NCI-H1930 (cell line): ENCODE measurements at places on chromosomes 2 and 18.

GRCh38 chr2:160315337-160315736 is 115.3 kb upstream of the ITGB6 start:
- no peak for DNase-seq

GRCh38 chr2:63842149-63843061 is 709 bp downstream of the UGP2 start:
- DNase-seq, result no peak

DNA sequence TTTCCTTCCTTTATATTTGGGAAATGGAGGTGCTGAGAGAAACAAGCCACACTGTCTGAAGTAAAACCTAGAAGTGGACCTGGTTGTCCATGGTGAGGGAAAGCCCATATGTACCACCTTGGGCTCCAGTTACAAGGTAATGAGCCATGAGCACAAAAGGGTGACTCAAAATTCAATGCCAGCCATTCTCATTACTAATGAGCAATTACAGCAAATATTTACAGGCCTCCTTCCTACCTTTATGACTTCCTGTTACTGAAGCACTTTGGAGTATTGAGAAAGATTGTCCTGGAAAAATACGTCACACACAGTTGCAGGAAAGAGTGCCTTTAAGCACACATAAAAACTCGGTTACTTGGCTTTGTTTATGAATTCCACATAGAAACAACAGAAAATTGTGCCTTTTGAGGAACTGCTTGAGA is 9.1 kb downstream of the EPAS1 start:
- peak; percentile 85 for DNase-seq

GRCh38 chr2:212385241-212385640 is 153.4 kb downstream of the ERBB4 start:
- DNase-seq, result no peak

- no peak for DNase-seq
These were observed 57.3 kb upstream of the SLC66A3 start for GRCh38 chr2:11097854-11098387.

DNA sequence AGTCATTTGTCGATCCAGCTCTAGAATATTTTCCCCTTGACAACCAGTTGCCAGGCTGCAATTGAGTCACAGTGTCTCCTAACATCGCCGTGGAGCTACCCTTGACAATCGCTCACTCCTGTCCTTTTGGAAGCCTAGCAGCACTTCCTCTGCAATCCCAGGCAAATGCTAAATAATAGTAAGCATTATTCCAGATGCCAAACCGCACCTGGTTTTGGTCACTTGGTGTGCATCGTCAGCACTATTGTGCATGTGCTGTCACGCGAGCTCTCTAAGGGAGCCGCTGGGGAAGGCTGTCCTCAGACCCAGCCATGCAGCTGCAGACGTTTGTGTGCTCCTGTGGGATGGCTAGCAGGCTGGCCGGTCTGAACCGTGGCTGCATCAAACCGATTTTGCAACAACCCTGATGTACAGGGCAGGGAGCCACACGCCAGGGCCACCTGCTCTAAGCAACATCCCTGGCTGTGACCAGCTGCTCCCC is 549.5 kb upstream of the ID2 start:
- DNase-seq, result no peak

DNA sequence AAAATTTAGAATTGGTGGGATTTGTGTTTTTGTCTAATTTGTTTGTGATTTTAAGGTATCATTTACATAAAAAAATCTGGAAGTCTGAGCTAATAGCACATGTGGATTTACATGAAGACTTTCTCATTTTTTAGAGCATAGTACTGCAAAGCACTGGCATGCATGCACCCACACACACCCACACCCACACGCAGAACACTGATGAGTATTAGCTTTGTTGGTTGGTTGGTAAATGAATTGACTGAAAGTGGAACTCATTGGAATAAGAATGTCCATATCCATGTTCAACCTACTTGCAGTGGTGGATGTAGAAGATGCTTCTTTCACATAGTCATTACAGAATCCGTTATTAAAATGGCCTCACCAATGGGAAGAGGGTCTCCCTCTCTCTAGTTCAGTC is 475.8 kb downstream of the PLCL1 start:
- DNase-seq, result no peak

DNA sequence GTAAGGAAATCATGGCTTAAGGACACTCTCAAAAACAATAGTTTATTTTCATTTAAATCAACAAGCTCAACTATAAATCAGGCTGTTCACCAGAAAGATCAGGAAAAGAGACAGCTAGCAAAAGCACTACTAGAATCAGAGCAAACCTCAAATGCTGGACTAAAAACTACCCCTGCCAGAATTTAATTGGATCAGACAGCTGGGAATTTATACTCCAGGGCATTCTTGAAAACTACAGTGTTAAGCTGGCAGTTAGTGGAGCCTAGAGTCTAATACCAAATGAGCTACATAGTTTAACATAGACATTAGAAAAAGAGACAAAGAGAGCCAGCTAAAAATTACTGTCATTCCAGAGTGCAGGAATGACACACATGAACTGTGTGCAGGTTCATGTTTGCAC is 1016.4 kb upstream of the CRIM1 start:
- DNase-seq, result no peak

GRCh38 chr18:43396266-43396665 is 119.0 kb upstream of the SYT4 start:
- no peak for DNase-seq

GRCh38 chr2:142710336-142710735 is 167.1 kb upstream of the KYNU start:
- DNase-seq, result no peak

- no peak for DNase-seq
These were observed 54.3 kb downstream of the VSNL1 start for GRCh38 chr2:17594533-17595401.

- no peak for DNase-seq
These were observed 35.6 kb downstream of the HDLBP start for GRCh38 chr2:241279828-241280227.

- DNase-seq, result no peak
These were observed 135.0 kb downstream of the IKZF2 start for GRCh38 chr2:213016166-213016983.

GRCh38 chr18:22177327-22177871 is 8.0 kb downstream of the GATA6 start:
- DNase-seq, result no peak

GRCh38 chr2:104340162-104340561 is 513.8 kb upstream of the POU3F3 start:
- DNase-seq, result no peak

- no peak for DNase-seq
These were observed 33.4 kb upstream of the CLASP1 start for GRCh38 chr2:121682396-121683298.

DNA sequence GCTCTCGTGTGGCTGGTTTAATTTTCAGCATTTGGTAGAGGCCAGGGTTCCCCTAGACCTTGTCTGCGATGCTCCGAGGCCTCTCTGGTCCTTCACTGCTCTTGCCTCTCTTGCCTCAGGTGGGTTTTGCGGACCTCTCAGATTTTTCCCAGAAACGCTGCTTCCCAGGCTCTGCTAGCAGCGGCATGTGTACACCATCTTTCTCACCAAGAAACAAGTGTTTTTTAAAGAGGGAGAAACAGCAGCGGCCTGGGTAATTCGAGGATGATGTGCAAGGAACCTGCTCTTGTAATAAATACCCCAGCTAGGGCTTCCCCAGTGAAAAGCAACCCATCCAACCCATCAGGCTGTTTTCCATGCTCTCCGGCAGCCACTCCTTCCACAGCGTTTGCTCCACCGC is 33.5 kb upstream of the COL6A3 start:
- DNase-seq, result no peak

- DNase-seq, result no peak
These were observed 60.6 kb downstream of the ZEB2 start for GRCh38 chr2:144459286-144459685.

DNA sequence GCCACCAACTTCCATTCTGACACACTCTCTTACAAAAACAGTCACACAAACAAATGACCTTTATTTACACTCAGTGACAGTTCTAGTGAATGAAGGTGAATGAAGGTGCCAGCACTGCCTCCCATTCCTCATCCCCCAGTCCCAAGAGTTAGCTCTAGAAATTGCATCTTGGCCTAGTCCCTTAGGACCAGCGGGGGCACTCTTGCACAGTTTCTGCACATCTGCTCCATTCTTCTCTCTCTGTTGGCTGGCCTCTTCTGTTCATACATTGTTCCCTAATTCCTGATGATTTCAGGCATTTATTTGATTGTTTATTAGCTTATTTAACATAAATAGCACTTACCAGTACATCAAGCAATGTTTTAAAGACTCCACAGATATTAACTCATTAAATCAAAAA is 30.9 kb downstream of the GAREM1 start:
- DNase-seq, result peak; percentile 46

GRCh38 chr2:172429301-172429968 is 2.0 kb downstream of the ITGA6 start:
- DNase-seq, result no peak

GRCh38 chr18:11548916-11549551 is 60.4 kb upstream of the SLC35G4 start:
- no peak for DNase-seq

GRCh38 chr2:204177977-204178522 is 241.5 kb downstream of the ICOS start:
- DNase-seq, result peak; percentile 5

DNA sequence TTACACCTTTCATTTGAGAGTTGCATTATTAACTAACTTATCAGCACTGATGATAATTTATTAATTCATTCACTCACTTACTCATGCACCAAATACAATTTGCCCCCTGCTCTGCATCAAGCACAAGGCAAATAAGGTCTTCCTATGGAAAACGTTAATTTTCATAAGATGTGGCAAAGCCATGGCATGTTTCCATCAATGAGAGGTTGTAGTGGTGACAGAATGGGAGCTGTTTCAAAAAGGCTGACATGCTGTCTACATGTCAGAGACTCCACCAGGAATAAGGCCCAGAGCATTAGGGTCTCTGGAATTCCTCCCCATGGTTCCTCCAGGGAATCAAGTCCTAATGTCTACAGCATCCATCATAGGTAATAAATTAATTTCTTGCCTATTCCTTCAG is 978.8 kb downstream of the TMEM182 start:
- no peak for DNase-seq

GRCh38 chr2:111221701-111222100 is 101.0 kb downstream of the BCL2L11 start:
- no peak for DNase-seq

- DNase-seq, result peak; percentile 32
These were observed 260.4 kb downstream of the MEIS1 start for GRCh38 chr2:66695226-66695735.

- no peak for DNase-seq
These were observed 643.6 kb upstream of the FAM98A start for GRCh38 chr2:34242763-34243123.

- no peak for DNase-seq
These were observed 35.4 kb downstream of the TOGARAM2 start for GRCh38 chr2:29016504-29016903.

DNA sequence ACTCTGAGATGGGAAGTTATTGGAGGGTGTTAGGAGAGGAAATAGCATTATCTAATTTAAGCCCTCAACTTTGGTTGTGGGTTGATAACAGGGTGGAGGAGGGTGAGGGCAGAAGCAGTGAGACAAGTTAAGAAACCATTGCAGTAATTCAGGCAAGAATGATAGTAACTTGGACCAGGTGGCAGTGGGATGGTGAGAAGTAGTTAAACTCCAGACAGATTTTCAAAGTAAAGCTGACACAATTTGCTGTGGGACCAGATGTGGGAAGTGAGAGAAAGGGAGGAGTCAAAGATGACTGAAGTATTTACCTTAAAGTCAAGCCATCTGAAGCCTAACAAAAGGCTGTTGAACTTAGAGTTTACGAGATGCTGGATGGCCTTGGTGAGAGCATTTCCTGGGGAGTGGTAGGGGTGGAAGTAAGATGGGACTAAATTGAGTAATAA is 163.2 kb upstream of the KLF7 start:
- no peak for DNase-seq

- no peak for DNase-seq
These were observed 109.5 kb downstream of the RNF144A start for GRCh38 chr2:7026742-7027141.

- DNase-seq, result no peak
These were observed 8.2 kb upstream of the GAREM2 start for GRCh38 chr2:26164641-26165211.

DNA sequence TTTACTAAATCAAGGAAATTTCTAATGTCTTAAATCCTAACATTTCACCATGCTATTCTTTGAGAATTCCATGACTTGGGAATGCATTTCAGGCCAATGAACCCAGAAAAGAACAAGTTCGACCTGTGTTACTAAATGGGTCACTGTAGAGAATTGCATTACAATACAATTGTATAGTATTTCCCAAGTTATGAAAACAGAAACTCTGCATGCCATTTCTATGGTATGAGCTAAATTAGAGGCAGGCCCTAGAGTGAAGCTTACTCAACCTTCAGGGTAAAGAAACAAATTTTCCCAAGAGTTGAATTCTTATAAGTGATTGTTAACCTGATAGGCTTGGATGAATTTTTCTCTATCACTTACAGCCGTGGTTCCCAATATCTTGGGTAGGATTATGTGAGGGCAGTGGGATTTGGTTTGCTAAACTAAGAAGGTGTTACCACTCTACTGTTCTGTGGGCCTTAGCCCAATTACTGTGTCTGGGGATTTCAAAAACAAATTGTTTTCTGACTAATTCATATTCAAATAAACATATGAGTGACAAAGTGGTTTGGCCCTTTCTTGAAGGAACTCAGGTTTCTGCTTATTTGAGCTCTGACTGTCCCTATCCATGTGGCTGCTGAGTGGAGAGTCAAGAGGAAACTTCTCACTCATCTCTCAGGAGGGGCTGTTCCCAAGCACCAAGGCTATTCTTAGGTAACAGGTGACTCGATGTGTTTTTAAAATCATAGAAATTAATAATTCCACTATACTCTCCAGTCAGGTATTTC is 11.2 kb upstream of the SERPINB7 start:
- no peak for DNase-seq

DNA sequence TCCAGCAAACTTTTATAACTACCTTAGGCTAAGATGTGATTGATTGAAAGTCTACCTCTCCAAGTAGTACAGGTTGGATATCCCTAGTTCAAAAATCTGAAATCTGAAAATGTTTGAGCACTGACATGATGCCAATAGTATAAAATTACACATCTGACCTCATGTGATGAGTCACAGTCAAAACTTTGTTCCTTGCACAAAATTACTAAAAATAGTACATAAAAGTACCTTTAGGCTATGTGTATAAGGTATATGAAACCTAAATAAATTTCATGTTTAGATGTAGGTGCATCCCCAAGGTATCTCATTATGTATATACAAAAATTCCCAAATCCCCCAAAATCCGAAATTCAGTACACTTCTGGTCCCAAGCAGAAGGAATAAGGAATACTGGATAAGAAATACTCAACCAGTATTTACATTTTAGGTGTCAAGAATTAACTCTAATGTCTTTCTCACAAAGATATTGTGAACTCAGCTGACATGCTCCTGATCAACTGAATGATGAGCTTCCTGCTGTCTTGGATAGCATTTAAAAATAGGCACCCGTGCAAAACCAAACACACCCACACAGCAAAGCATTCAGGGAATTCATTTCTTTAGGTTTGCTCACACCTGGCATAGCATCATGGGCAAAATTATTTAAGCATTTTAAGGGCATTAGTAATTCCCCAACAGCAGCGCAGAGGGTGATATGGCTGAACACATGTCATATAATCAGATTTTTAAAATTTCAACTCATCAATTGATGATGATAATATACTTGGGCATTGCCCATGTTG is 497.4 kb upstream of the MEIS1 start:
- DNase-seq, result no peak

- no peak for DNase-seq
These were observed 16.8 kb upstream of the KCNK3 start for GRCh38 chr2:26675651-26676255.
